Endodermal cell (in vitro differentiated cells): ENCODE measurements at places on chromosomes 13 and 19. TPM values are rescaled to one million over a fixed set of nuclear protein-coding genes. Genes with fewer than 3 reads are reported as not detected.

DNA sequence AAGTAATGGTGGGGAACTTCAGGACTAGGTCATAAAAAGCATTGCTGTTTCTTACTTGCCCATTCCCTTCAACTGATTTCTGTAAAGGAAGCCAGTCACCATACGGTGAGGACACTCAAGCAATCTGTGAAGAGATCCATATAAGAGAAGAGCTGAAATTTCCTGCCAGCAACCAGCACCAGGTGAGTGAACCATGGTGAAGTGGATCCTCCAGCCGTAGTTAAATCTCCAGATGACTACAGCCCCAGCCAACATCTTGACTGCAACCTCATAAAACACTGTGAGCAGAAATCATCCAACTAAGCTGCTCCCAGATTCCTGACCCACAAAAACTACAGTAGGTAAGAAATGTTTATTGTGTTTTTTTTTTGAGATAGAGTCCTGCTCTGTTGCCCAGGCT is 3.8 kb upstream of the SLC6A16 start:
- DNase-seq = peak; percentile 4

DNA sequence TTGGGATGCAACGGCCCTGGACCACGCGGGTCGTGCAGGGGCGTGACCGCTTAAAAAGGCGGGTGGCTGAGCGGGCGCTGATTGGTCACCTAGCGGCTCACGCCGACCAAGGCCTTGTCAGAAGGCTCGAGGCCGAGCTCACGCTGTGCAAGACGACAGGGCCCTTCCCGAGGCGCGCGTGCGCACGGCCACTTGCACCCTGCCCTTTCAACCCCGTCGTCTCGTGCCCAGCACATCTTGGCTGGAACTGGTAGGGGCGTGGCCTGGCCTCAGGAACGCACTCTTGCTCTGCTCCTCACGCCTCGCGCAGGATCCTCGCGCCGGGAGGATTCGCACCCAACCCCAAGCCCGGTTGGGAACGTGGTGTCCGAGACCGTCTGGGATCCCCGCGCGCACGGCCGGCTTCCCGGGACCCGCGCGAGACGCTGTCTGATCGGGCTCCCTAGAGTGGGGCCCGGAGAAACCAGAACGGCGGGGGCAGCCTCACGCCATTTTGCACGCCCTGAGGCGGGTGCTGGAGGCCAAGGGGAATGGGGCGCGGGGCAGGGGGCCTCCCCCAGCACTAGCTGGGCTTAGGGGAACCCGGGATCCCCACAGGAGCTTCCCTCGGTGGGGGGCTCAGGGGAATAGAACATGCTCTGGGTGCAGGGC is at the start of gene MEIOSIN:
Gene MEIOSIN (plus strand): TSS at position 280 of the 651 bp plus-strand sequence. CDS start 1,938 bp downstream, outside the sequence.
- no peak for DNase-seq

DNA sequence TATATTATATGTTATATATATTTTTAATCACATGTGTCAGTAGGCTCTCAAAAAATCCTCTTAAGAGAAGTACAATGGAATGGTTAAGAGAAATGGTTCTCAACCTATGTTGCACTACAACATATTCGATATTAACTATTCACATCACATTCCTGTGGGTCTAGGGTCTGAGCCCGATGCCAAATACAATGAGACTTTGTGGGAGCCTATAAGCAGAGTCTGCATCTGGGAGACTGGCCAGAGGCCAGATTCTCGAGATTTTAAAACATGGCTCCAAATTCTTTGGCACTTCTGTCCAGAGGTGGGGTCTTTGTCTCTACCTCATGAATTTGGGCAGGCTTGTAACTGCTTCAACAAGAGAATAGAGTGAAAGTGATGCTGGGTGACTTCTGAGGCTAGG is 79.4 kb upstream of the NBEA start:
- no peak for DNase-seq

DNA sequence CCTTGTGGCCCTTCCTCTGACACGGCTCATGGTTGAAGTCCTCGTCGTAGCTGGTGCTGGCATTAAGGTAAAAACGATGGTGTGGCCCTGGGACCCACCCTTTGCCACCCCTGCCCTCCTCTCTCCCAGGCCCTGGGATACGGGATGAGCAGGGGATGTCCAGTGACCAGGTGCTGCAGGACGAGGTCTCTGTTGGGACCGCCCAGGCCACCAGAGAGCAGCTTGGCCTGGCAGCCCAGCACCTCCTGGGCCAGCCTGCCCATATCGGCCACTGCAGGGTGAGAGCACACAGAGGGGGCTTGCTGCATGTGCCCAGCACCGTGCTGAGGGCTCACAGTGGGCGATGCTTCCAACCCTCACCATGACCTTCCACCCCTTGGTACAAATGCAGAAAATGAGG is 6.4 kb downstream of the ACTMAP start:
- DNase-seq = no peak

DNA sequence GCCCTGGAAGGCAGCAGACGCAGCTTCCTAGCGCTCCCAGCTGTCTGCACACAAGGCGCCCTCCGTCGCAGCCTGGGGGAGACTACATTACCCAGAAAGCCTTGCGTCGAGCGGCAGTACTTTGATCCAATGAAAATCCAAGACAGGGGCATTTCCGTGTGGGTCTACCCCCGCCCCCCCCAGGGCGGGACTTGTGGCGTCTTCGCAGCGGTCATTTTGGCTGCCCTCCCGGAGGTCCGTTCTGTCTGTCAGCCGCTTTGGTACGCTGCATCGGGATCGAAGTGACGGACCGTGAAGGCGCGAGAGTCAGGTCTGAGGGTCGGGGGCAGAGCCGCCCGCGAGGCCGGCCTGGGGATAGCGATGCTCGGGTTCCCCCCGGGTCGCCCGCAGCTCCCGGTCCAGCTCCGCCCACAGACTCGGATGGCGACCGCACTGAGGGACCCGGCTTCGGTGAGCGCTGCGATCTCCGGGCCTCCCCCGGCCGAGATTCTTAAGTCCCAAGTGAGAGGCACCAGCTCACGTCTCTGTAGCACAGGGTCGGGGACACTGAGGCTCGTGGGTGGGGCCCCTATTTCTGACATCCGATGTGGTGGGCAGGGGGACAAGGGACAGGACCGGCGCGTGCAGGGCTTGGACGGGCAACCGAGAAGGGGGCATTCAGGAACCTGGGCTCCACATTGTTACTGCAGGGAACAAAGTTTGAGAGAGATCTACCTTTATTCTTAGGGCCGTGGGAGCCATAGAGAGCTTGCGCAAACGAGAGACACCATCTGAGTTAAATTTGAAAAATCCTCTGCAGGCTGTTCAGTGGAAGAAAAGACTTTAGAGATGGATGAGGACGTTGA is at the start of gene ZNF211:
Gene ZNF211 (plus strand): TSS at position 182 of the 845 bp plus-strand sequence. CDS start 179 bp downstream, at position 361.
- DNase-seq = peak; percentile 97

DNA sequence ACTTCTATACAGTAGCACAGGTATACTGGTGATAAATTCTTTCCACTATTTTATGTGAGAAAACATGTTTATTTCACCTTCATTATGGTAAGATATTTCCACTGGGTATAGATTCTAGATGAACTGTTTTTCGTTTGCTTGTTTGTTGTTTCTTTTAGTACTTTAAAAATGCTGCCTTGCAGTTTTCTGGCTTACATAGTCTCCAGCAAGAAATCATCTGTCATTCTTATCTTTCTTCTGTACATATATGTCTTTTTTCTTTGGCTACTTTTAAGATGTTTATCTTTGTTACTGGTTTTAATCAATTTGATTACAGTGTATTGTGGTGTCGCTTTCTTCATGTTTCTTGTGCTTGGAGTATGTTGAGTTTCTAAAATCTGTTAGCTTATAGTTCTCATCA is 333.3 kb upstream of the HTR2A start:
- DNase-seq = no peak

DNA sequence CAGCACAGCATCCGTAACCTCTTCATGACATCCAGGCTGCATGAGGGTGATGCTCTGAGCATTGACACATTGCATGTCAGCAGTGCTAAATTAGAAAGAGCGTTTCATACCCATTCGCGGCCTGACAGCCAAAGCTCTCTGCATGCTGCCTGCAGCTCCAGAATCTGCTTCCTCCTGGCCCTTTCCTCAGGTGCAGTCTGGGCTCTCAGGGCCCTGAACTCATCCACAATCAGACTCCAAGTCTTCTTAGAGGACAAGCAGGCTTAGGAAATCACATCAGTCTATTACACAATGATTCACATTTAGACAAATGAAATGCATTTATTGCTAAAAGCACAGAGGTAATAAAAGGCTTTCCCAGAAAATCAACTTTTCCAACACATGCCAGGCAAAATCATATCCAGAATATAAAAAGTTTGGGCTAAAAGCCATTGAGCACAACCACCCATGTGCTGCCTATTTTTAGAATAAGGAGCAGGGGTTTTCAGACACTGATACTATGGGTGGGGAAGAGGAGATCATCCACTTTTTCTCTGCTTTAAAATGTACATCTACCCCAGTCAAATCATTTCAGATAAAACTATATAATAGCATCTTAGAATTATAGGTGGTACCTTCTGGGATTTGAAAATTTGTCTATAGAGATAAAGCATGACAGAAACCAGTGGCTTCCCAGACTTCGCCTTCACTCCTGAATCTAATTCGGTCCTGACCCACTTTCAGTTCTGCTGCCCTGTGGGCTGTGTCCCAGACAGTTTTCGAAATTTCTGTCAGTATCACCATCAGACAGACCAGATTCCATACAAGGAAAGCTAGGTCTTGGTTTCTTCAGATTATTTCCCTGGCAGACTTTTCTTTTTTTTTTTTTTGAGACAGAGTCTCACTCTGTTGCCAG is 109.3 kb downstream of the COL4A2 start:
- no peak for DNase-seq

DNA sequence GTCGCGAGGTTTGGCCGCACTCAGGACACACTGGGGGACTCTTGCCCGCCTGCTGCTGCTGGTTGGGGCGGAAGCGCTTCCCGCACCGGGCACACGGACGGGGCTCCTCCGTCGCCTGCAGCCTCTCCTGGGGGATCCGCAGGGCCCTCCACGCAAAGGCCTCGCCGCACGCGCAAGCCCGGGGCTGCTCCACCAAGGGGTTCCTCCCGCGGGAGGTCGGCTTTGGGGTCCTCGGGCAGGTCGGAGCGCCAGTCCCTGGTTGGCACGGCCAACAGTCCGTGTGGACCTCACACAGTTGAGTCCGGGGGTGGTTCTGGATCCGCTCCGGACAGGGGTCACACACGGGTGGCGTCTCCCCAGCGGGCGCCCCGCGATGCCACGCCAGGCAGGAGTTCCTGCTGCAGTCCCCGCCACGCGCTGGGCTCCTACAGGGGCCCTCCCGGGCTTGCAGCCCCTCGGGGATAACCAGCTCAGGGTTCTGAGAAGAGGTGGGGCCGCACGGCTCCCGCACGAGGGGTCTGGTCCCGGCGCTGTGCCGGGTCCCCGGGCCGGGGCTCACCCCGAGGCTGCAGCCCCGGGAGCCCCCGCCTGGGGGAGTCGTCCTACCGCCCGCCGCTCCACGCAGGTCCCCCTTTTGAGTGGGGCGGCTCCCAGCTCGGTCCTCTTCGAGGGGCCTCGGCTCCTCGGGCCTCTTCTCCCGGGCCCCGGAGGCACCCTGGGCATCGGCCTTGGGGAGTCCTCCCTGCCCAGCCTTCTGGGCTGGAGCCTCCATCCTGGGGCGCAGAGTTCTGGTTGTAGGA is 6.2 kb upstream of the ZNF497 start:
- DNase-seq = no peak

TLE2 gene
- total RNA-seq = 80.3 to 118 TPM (median 83.8 TPM) in 3 replicates
